Activated CD4-positive, alpha-beta T cell treated with anti-CD3 and anti-CD28 coated beads for 4 hours (primary cell): ENCODE measurements at places on chromosomes 1 and 21.

GRCh38 chr1:2337501-2337900 is 53.9 kb downstream of the MORN1 start:
- no peak for DNase-seq

GRCh38 chr1:10059342-10059718 is 26.6 kb downstream of the UBE4B start:
- no peak for DNase-seq

DNA sequence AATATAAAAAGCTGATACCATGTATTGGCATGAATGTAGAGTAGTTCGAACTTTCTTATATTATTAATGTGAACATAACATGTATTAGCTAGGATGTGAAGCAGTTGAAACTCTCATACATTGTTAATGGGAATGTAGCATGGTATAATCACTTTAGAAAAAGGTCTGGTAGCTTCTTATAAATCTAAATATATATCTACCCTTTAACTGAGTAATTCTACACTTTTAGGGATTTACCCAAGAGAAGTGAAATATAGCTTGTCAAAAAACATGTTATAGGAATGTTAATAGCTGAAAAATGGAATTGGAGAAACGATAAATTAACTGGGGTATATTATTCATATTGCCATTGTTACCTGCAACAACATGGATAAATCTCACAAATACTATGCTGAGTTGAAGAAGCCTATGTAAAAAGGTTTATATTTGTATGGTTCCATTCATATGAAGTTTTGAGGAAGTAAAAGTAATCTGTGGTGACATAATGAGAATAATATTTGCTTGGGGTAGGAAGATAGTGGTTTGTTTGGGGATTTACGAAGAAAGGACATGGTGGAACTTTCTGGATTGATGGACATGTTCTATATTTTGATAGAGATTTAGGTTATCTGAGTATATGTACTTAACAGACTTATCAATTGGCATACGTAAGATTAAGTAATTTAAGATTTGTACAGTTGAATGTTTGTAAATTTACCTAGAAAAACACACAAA is 76.6 kb downstream of the MAST2 start:
- no peak for DNase-seq

DNA sequence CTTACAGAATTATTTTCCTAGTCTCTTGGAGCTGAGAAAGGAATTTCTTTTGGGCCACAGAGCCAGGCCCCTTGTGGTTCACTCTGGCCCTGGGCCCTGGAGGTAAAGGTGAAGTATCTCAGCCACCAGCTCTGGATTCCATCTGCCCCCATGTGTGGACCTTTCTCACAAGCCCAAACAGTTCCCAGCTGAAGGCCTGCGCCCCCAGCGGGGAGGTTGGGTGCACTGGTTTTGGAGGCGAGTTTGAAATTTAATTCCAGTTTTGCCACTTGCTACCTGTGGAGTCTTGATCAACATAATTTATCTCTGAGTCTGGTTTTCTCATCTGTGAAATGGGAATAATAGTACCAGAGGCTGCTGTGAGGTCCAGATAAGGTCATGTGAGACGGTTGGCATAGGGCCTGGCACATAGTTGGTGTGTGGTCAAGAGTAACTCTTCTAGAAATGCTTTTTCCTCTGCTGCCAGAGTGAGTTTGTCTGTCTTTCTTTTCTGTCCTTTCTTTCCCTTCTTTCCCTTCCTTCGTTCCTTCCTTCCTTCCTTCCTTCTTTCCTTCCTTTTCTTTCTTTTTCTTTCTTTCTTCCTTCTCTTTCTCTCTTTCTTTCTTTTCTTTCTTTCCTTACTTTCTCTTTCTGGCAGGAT is 6.1 kb downstream of the AGTRAP start:
- DNase-seq, result no peak

GRCh38 chr1:55484173-55484572 is 269.0 kb upstream of the USP24 start:
- DNase-seq, result no peak

GRCh38 chr1:37473431-37474045 is 842 bp upstream of the ZC3H12A start:
- no peak for DNase-seq

DNA sequence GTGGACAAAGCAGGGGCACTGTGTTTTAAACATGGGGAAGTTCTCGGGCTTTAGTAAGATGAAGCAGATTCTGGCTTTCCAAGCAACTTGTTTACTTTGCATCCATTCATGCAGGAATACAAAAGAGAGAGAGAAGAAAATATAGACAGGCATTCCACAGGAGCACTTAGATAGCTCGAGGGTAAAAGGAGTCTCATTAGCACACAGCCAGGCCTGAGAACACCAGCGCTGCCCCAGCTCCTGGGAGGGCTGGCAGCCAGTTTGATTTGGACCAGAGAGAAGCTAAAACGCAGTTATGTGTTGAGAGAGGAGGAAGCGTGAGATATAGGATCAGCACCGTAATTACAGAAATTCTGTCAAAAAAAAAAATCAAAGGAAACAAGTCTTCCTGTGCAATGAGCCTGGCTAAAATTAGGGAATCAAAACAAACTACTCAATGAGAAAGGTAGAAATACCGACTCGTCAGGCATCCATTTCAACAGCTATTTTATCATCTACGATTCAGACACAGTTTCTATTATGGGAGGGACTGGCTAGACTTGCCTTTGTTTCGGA is 68.2 kb downstream of the CLSTN1 start:
- no peak for DNase-seq

DNA sequence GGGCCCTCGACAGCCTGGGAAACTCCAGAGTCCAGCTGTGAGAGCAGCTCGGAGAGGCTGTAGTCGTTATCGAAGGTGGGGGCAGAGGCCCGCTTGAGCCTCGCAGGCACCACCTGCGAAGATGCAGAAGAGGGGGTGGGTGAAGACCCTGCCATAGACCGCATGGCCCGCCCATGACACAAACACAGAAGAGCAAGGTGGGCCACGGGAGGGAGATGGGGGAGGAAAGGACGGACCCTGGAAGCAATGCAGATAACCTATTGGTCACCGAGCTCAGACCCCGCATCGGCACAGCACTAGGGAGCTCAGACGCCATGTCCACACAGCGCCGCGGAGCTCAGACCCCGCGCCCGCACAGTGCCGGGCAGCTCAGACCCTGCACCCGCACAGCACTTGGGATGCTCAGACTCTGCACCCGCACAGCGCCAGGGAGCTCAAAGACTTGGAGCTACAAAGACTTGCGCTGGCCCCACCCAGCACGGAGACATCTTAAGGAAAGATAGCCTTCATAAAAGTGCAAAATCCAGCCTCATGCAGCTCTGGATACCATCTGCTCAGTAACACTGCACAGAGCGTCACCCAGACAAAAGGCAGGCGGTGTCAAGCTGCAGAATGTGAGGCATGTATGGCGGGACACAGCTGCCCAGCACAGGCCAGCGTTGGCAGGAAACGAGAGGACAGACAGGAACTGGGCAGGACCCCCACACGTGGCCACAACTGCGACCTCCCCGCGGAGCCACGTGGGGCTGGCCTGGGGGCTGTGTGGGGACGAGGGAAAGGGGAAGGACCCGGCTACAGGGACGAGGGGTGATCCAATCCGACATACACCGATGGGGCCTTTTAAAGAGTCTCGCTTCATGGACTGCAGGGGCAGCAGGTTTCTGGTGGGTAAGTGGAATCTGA is 22.6 kb downstream of the RIPK4 start:
- no peak for DNase-seq

DNA sequence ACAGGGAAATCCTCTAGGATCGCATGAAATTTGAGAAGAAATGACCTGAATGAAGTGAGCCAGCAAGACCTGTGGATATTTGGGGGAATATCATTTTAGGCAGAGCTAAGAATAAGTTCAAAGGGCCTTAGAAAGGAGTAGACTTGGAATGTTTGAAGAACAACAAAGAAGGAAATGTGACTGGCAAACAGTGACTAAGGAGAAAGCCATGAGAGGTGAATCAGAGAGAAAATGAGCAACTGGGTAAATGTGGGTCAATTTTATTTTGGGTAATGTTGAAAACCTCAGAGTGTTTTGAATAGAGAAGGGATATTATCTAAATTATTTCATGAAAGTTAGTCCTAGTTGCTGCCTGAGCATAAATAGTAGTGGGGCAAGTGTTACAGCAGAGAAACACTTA is 672.8 kb downstream of the LMO4 start:
- no peak for DNase-seq

GRCh38 chr1:192565946-192566345 is 9.6 kb upstream of the RGS1 start:
- DNase-seq, result no peak

DNA sequence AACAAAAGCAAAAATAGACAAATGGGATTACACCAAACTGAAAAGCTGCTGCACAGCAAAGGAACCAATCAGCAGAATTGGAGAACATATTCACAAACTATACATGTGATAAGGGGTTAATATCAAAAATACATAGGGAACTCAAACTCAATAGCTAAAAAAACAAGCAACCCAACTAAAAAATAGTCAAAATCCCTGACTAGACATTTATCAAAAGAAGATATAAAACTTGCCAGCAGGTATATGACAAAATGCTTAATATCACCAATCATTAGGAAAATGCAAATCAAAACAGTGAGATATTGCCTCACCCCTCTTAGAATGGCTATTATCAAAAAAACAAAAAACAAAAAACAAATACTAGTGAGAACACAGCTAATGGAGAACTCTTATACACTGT is 140.3 kb downstream of the LRRIQ3 start:
- DNase-seq, result no peak

- DNase-seq, result no peak
Measured at GRCh38 chr1:150778409-150778808, 12.8 kb upstream of the CTSS start.

- no peak for DNase-seq
Measured at GRCh38 chr21:41597811-41598231, 89.9 kb upstream of the TMPRSS2 start.

DNA sequence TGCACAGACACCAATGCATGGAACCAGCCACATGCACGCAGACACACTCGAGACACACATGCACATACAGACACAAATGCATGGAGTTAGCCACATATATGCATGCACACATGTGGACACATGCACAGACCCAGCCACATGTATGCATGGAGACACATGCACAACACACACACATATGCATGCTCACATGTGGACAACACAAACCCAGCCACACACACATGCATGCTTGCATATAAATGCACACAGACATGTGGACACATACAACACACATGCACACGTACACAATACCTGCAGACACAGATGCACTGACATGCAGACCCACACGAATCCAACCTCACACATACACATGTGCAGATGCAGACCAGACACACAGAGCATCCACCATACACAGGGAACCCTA is 31.1 kb downstream of the WNT9A start:
- no peak for DNase-seq

DNA sequence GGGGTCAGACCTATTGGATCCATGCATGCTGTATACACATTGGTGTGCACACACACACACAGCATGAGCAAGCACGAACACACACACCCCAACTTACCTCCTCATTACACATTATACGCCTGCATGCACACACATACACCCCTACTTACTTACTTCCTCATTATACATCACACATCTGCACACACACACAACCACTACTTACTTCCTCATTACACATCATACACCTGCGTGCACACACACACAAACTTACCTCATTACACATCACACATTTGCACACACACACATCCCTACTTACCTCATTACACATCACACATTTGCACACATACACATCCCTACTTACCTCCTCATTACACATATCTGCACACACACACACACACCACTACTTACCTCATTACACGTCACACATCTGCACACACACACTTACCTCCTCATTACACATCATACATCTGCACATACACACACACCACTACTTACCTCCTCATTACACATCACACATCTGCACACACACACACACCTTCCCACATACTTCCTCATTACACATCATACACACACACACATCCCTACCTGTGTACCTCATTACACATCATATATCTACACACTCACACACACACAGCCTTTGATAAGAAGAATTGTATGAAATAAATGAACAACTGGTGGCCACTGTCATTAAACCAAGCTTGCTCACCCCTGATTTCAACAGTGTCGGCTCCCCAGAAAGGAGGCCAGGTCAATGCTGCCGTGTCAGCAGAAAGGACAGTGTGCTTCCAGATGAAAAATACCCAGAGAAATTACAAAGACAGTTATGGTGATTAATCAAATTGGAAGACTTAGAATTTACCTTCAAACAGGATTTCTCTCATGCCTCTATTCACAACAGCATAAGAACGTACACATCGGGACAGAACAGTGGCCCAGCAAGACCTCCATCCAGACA is 117.8 kb downstream of the SETD4 start:
- DNase-seq, result no peak

DNA sequence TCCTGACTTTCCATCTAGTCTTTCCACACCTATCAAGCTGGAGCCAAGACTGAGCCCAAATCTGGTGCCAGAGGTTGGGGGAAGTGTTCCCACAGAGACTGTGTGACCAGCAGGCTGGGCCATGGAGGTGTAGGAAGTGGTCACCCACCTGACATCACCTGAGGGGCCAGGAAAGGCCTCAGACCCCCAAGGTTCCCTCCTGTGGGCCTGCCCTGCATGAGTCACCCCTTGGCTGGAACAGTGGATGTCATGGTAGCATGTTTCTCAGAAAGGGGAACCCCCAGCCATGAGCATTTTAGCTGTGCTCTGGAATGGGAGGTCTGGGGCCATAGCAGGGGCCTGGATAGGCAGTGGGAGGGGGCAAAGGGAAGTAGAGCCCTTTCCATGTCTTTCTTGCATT is 5.7 kb upstream of the TNFRSF8 start:
- DNase-seq, result no peak

DNA sequence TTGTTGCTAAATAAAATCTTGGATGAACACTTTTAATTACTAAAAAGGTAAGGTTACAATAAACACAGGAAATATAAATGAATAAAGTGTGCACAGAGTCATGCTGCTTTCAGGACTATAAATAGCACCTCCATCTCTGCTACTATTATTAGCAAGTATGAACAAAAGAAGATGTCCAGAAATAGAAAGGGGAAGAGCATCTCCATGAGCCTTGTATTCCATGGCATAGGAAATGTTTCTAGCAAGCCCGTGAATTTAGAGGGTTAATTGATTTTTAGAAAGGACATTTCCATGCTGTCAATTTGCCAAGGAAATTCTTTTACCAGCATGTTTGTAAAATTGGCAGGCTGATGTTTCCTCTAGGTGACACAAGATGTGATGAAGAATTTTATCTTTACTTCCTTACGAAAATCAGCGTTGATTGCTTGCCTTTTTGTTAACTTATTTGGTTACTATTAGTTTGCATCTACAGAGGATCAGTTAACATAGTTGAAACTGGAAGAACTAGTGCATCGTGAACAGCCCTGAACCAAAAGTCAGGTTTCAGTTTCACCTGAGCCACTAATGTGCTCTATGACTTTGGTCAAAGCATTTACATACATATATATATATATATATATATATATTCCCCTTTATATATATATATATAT is 45.3 kb downstream of the NR5A2 start:
- DNase-seq, result no peak

- no peak for DNase-seq
Measured at GRCh38 chr1:228989992-228990827, 254.9 kb downstream of the RHOU start.

GRCh38 chr1:214008347-214008746 is 20.6 kb downstream of the PROX1 start:
- DNase-seq, result no peak

GRCh38 chr1:117077267-117077666 is 17.1 kb downstream of the TTF2 start:
- peak; percentile 30 for DNase-seq

GRCh38 chr21:16330908-16331268 is 601.1 kb downstream of the USP25 start:
- DNase-seq, result no peak
